Effector CD8-positive, alpha-beta T cell (primary cell): ENCODE measurements at places on chromosomes 1 and 21.

DNA sequence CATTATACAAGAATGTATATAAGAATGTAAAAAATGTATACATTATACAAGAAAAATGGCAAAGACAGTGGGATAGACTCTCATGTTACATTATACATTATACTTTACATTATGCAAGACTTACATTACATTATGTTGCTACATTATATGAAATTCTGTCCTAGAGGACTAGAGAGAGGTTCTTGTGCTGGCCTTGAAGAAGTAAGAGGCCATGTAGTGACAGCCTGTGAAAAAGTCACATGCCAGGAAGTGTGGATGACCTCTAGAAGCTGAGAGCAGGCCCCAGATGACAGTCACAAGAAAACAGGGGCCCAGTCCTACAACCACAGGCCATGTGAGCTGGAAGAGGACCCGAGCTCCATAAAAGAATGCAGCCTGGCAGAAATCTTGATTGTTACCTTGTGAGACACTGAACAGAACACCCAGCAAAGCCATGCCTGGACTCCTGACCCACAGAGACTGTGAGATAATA, 30.5 kb upstream of the AHCYL1 start:
- DNase-seq, result no peak

GRCh38 chr21:22754746-22755145, 1756.5 kb downstream of the NCAM2 start:
- no peak for DNase-seq

DNA sequence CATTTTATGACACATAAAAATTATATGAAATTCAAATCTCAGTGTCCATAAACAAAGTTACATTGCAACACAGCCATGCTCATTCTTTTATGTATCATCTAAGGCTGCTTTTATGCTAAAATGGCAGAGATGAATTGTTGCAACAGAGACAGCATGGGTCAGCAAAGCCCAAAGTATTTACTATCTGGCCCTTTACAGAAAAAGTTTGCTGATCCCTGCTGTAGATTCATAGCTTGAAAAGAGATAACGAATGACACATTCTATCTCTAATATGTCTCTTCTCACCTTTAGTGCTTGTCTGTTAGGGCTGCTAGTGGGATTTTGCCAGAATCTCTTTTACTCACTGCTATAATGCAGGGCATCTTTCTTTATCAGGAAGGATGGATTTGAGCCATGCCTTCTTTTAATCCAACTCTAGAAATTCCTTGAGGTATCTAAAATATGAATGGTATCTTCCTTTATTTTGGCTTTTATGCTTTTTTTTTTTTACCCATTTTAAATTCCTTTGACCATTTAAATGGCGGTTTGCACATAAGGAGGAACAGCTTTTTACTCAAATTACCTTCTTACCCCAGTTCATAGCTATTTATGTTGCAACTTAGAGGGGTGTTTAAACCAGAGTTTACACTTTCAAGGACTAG, 598.2 kb downstream of the PLPP3 start:
- DNase-seq, result no peak

- no peak for DNase-seq
These were observed 2.2 kb downstream of the IGSF9 start for GRCh38 chr1:159943278-159943640.

DNA sequence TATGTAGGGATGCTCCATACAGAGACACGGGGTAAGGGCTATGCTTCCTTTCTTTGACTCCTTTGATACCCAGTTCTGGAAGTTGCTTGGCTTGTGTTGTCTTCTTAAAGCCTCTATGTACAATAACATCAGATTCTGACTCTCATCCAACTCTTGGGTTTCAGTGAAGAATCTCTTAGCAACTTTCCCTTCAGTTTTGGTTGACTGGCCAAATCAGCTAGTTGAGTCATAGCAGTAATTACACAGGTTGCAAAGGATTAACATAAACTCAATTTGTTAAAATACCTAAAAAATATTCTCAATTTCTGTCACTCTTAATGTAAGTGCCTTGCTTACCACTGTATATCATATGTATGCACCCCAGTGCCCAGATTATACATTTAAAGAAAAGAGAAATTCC, 9.2 kb downstream of the CD1E start:
- DNase-seq, result no peak

- DNase-seq, result no peak
These were observed 161.8 kb downstream of the NFIA start for GRCh38 chr1:61244114-61244513.

GRCh38 chr1:22420455-22421053, 31.1 kb upstream of the ZBTB40 start:
- DNase-seq, result peak; percentile 12

DNA sequence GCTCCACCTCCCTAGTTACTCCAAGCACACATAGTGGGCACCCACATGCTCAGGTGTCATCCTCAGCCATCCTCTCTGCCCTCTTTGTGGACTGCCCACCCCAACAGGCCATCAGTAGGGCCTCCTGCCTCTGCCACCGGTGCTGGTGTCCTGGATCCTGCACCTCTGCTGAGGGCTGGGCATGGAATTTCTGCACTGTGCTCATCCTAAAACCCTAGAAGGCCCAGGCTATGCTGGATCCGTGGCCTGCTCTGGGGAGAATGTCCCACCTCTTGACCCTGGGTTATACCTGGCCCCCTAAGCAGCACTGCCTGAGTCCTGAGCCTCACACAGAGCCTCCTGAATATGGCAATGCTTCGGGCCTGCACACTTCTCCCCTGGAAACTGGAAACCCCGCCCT, 318.3 kb downstream of the MATN1 start:
- no peak for DNase-seq

- DNase-seq, result no peak
These were observed 30.7 kb upstream of the NLRP3 start for GRCh38 chr1:247385283-247385682.

DNA sequence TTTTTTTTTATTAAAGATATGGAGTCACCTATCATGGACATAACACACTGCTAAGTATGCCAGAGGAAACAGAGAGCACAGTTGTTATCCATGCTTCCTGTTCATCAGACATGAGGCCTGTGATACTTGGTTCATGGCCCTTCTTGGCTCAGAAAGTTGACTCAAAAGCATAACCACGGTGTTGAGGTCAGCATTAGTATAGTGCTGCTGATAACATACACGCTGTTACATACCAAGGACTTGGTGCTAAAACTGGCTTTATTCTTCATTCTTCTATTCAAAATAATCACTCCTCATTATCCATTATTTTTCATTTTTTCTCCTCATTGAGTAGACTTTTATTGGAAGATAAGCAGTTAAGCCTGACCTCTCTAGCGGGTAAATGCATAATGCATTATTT, 464.1 kb downstream of the ADGRL2 start:
- DNase-seq, result no peak

DNA sequence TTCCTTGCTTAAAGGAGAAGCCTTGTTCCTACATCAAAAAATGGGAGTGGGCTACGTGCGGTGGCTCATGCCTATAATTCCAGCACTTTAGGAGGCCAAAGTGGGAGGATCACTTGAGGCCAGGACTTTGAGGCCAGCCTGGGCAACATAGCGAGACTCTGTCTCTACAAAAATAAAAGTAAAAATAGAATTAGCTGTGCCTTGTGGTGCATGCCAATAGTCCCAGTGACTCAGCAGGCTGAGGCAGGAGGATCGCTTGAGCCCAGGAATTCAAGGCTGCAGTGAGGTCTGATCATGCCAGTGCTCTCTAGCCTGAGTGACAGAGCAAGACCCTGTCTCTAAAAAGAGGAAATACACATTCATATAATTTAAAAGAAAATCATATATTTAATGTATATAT, 127.1 kb downstream of the C1orf21 start:
- no peak for DNase-seq

DNA sequence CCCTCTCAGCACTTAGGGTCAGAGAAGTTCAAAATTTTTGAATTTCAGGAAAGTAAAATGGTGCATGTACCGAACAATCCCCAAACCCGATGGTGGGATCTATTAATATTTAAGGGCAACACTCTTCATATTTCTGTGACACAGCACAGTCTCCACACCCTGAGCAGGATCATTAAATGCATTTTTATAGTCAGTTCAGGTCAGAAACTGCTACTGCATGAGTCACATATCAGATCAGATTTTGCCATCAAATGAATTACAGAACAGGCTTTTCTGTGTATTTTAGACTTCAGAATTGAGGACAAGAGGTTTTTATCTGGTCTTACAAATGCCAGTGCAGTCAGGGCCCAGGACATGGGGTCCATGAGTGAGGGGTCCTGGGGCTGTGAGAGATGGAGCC, 79.2 kb downstream of the RIPK4 start:
- DNase-seq, result no peak

DNA sequence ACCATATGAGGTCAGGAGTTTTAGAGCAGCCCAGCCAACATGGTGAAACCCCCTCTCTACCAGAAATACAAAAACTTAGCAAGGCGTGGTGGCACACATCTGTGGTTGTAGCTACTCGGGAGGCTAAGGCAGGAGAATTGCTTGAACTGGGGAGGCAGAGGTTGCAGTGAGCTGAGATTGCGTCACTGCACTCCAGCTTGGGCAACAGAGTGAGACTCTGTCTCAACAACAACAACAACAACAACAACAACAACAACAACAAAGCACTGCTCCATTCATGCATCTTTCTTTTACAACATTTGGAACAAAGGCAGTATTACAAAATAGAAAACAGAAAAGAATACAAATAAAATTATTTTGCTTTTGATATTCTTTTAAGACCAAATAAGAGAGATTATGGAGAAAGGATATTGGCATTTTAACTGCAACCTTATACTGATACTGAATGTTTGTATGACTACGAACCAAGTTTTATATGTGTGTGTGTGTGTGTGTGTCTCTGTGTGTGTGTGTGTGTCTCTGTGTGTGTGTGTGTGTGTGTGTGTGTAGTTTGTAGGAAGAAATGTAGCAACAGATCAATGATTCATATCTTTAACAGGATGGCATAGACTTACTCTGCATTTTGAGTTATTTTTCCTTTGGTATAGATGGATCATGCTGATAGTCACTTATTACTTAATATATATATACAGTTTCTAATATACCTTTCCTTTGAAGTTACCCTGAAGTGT, 24.6 kb downstream of the ATF6 start:
- no peak for DNase-seq

GRCh38 chr1:97647776-97648175, 273.1 kb downstream of the DPYD start:
- no peak for DNase-seq

DNA sequence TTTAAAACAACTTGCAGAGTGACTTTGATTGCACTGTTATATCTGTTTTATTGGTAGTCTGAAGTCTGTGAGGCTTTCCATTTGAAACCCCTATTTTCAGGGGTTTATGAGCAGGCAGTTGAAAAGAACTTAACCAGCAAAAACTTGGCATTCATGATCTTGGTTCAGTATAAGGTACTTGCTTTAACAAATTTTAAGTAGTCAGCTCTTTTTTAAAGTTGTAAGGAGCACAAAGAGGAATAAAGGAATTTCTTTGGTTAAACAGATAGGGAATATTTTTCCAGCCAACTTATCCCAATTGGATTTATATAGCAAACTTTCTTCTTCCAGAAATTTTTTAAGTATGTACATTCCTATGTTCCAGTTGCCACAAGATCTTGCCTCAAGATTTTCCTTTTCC, 138.2 kb downstream of the RASAL2 start:
- DNase-seq, result no peak

GRCh38 chr1:208803011-208803811, 559.0 kb upstream of the PLXNA2 start:
- DNase-seq, result no peak

DNA sequence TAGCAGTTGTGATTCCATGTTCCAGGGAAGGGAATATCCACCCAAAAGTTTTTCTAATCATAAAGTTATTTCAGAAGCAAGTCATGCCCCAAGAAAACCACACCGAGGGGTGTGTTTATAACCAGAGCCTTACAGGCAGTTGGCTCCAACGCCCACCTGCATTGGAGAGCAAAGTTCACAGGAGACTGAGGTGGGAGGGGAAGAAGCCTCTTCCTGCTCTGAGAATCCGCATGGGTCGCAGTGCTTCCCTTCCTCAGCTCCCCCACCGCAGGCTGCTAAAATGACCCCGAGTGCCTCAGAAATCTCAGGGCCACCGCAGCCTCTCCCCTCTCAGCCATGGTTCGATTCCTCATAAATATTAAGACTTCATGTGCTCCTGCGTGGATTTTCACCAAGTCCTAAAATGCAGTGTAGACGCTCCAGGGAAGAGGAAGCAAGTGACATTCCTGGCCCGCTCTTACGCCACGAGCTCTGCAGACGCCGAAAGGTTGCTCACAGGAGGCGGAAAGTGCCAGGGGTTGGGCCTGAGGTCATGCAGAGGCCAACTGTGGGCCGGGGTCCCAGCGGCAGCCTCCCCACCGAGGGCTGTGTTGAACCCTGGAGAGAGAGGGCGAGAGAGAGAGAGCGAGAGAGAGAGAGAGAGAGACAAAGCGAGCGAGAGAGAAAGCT, 13.4 kb upstream of the SPSB1 start:
- DNase-seq, result no peak
